ENCODE measurements at places on chromosomes 6 and 20.

- no peak for DNase-seq
These were observed 74.4 kb downstream of the ITCH start for GRCh38 chr20:34437330-34437986.

- DNase-seq: no peak
These were observed 166.5 kb downstream of the SOBP start for GRCh38 chr6:107656401-107656800.

- no peak for DNase-seq
These were observed 665.5 kb downstream of the BCKDHB start for GRCh38 chr6:80771941-80772340.

GRCh38 chr6:138586638-138587037, 87.3 kb upstream of the NHSL1 start:
- no peak for DNase-seq

DNA sequence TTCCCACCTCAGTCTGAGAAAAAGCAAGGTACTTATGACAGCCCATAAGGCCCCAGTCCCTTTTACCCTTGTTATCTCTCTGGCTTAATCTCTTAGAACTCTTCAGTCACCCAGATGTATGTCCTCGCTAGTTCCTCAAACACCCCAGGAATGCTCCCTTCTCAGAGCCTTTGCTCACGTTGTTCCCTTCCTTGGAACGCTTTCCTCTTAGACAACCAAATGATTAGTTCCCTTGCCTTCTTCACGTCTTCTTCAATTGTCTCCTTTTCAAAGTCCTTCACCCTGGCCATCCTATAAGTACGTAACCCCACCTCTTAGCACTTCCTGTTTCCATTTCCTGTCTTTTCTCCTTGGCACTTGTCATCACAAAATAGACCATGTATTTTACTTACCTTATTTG, 1.1 kb upstream of the APOBEC2 start:
- DNase-seq: no peak

DNA sequence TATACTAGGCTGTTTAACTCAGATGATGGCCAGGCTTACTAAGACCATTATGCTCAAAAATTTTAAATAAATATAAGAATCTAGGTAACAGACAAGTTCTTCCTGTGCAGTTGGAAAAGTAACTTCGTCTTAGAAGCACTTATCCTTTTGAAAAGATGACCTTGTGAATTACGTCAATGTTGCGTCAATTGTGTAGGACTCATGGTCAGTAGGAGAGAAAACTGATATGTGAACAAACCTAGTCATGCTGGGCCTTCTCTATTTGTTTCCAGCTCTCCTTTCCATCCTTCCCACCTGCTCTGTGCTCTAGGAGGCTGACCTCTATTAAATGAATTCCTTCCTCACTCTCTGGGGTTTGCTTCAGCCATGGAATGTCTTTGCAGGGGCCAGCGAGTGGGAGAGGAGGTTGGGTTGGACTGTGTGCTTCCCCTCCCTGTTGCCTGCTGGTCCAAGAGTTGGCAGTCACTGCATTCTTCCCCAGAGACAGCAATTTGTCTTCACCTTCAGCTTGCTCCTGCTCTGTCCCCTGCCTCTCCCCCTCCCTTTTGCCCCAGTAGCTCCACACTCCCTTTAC, 128.0 kb upstream of the TNFAIP3 start:
- no peak for DNase-seq

GRCh38 chr6:112795316-112795715, 448.2 kb downstream of the RFPL4B start:
- DNase-seq: no peak

GRCh38 chr20:53841741-53842140, 228.7 kb downstream of the BCAS1 start:
- DNase-seq: no peak
